ENCODE measurements at places on chromosomes 12 and 14.
A peak's percentile ranks its signal among the peaks of the same experiment; 100 is the strongest.

GRCh38 chr14:103164779-103165178, 41.5 kb downstream of the TNFAIP2 start:
- no peak for DNase-seq

- DNase-seq: no peak
Measured at GRCh38 chr12:12919666-12920435, 28.5 kb downstream of the GPRC5A start.

- peak; percentile 81 for DNase-seq
Measured at GRCh38 chr12:28550757-28551704, 360.8 kb downstream of the CCDC91 start.

GRCh38 chr14:56858422-56858821, 48.1 kb upstream of the OTX2 start:
- no peak for DNase-seq

DNA sequence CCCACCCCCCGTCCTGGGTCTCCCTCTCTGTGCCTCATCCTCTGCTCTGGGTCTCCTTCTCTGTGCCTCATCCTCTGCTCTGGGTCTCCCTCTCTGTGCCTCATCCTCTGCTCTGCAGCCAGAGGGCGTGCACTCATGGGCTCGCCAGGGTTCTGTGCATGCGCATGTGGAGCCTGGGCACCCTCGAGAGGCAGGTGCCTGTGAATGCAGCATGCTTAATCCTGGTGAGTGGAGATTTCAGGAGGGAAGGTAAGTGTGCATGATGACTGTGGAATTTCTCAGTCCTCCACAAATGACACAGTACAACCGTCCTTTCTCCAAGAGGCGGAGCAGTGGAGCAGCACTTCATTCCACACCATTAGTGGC, 65.2 kb downstream of the EP400 start:
- DNase-seq: peak; percentile 20

- peak; percentile 22 for DNase-seq
Measured at GRCh38 chr14:23047034-23047634, 5.1 kb downstream of the PSMB11 start.

GRCh38 chr12:124261885-124262284, 33.0 kb upstream of the RFLNA start:
- DNase-seq: no peak

DNA sequence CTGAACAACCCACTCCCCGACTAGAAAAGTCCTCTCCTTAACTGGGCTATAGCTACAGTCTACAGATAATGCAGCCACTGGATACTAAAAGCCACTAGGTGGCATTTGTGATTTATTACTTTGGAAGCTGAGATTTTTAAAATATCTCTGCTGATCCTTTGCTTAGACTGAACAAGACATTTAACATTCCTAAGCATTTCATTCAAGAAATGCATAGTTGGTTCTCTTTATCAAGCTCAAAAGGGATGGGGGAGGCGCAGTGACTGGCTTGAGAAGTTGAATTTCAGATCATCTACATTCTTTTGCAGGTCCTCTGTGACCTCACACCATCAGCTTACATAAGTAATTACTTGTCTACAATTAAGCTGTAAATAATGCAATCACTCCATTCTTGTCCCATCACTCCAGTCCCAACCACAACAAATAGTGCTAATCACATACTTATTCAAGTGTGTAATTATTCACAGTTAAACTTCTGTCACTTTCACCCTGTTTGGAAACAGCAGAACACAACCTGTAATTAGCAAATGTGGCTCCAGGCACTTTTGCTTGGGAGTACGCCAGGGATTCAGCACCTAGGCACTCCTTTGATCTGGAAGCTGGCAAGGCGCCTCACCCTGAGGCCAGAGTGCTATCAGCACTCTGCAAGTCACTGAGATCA, 203.6 kb downstream of the NOVA1 start:
- DNase-seq: no peak

DNA sequence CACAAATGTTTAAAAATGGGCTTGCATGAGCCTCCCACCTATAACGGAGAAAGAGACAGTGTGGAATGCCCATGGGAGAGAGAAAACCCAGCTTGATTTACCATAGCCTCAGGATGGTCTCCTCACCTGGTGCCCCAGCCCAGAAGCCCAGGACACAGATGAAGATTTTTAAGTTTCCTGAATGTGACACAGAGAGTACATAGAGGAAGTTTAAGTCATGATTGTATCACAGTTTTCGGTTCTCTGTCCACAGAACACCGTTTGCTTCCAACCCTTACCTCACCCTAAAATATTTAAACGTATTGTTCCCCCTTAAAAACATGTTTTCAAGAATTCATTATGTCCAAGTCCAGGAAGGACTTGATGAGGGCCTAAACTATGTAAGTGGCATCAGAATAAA, 56.2 kb downstream of the NELL2 start:
- no peak for DNase-seq

- DNase-seq: peak; percentile 47
Measured at GRCh38 chr12:14776236-14776961, 26.9 kb downstream of the WBP11 start.

DNA sequence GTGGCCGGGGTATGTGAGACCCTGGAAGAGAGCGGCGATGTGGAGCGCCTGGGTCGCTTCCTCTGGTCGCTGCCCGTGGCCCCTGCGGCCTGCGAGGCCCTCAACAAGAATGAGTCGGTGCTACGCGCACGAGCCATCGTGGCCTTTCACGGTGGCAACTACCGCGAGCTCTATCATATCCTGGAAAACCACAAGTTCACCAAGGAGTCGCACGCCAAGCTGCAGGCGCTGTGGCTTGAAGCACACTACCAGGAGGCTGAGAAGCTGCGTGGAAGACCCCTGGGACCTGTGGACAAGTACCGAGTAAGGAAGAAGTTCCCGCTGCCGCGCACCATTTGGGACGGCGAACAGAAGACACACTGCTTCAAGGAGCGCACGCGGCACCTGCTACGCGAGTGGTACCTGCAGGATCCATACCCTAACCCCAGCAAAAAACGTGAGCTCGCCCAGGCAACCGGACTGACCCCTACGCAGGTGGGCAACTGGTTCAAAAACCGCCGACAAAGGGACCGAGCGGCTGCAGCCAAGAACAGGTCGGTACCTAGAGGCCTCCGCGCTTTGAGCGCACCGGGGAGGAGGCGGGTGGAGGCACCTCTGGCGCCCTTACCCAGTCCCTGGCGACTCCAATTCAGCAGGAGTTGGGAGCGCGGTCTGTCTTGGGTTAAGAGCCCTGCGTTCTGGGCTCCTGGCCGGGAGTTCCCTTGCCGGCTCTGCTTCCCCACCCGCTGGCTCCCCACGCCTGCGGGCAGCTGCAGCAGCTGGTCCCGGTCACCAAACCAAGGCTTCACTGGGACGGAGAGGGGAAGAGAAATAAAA, 700 bp downstream of the SIX6 start:
- no peak for DNase-seq

DNA sequence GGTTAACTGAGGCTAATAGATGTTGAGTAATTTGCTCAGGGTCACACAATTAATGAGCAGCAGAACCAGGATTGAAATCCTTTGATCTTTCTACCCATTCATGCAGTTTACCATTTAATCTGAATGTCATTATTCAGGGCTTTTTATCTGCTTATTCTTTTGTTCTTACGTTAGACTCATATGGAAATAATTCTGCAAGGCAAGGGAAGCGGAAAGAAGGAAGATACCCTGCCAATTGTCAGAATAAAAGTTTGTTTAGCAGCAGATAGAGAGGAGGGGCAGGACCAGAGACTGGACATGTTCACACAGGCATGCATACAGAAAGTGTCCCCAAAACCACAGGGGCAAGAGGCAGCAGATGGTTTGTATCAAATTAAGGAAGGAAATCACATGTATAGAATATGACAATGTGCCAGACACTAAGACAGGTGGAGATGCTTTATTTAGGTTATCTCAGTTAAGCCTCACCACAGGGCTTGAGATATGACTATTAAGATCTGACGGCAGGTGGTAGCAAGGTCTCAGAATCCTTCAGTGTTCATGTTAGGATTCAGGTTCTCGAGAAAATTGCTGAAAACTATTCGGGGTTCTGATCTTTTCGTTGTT, 29.8 kb downstream of the BRMS1L start:
- DNase-seq: no peak

DNA sequence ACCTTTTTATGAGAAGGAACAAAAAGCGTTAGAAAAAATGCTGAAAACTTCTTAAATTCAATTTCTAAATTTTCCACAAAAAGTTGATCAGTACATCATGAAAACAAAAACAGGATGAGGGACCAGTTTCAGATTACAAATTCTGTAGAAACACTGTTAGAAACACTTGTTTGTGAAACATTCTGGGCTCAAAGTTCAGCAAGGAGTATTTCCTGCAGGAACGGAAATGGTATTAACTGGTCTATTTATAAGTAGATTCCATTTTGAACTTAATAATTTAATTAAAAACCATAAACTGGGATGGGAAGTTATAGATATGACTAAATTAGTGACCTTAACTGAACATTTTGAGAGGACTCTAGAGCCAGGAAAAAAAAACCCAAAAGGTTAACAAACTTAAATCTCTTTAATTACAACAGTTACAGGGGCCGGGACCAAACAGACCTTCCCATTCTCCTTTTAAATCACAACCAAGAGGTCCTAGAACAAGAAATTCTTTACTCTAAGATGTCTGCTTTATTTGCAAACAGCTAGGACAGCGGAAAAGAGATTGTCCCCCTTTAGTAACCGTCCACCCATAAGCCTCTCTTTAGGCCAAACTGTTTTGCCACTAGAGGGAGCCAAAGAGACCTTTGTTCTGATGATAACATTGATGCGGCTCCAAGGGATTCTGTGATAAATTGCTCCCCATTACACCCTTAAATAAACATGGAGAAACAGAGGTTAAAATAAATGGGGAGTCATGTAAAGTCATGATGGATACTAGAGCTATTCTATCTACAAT, 69.0 kb upstream of the RERGL start:
- peak; percentile 70 for DNase-seq

DNA sequence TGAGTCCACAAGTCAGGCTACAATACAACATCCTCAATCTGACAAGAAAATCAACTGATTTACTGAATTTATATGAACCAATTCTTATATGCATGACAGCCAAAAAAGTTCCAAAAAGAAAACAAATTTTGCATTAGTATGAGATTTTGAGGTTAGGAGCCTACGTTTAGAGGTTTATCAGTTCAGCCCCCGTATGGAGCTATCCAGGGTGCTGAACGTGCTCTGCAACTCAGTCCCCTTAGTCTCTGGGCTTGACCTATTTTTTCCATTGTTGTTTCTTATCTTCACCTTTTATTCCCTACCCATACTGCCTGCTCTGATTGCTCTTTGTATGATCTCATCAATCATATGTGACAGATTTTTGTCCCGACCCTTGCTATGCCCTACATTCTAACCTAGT, 693.0 kb downstream of the NRXN3 start:
- peak; percentile 39 for DNase-seq

GRCh38 chr12:71214511-71215285, 56.9 kb upstream of the TSPAN8 start:
- DNase-seq: no peak

DNA sequence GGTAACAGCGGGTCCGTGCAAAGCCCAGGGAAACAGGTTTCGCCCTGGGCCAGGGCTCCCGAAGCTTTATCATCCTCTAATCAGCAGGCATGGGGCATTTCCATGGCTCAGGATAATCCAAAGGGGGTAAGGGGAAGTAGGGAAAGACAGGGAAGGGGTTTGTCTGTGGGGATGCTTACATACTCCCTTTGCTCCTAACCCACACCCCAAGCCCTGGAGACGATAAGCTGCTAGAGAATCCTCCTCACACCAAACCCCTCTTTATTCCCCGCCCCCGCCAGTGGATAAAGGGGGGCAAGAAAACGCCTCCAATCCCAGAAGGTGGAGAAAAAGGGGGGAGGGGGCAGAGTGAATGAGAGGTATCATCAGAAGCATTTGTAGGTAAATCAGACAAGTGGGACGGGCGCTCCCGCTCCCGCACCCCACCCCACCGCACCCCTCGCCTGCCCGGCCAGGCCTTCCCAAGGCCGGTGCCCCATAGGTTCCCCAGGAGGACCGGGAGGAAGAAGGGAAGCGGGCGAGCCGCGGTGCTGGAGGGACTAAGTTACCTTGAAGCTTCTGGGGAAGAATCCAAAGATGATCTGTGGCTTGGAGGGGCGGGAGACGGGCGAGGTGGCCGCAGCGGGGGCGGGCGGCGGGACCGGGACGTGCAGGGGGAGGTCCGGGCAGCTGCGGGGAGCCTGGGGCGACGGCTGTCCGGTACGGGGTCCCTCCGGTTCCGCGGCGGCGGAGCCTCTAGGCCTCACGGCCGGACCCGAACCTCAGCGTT, 762 bp downstream of the PPP2R5E start:
- DNase-seq: peak; percentile 49

- DNase-seq: no peak
Measured at GRCh38 chr14:54919330-54919729, 16.7 kb upstream of the GCH1 start.

- no peak for DNase-seq
Measured at GRCh38 chr14:87079416-87079815, 913.6 kb downstream of the GALC start.

DNA sequence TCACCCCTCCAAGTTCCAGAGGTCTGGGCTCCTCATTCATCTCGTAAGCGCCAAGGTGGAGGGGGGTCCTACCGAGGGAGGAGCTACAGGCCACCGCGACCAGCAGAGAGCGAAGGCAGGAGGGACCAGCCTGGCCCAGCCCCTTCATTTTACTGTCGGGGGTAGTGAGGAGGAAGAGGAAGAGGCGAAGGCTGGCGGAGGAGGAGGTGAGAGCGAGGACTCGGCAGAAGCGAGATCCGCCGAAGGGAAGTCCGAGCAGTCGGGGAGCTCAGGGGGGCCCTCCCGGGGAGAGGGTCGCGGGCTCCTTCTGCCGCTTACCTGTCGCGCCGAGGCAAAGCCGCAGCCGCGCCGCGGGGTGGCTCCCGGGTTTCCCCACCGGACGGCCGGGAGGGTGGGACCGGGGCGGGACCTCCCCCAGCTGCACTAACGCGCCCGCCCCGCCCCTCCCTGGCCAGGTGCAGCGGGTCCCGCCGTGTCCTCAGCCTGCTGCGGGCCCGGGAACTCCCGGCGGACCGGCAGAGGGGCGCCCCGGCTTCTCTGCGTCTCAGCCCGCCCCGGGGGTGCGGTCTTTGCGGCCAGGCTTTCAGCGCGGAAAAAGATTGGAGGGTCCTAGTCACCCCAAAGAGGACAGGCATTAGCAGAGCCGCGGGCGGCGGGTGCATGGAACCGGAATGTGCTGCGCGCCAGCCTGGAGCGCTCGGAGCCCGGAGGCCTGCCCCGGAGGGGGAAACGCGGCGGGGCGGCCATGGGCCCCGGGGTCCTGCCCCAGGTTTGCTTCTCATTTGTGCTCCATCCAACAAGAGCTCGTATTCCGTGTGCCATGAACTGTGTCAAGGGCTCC, at the start of gene GALNT6:
GALNT6 (minus strand) TSS at position 124 of the 841 bp plus-strand sequence. CDS start 11,625 bp downstream, outside the sequence.
- peak; percentile 59 for DNase-seq

DNA sequence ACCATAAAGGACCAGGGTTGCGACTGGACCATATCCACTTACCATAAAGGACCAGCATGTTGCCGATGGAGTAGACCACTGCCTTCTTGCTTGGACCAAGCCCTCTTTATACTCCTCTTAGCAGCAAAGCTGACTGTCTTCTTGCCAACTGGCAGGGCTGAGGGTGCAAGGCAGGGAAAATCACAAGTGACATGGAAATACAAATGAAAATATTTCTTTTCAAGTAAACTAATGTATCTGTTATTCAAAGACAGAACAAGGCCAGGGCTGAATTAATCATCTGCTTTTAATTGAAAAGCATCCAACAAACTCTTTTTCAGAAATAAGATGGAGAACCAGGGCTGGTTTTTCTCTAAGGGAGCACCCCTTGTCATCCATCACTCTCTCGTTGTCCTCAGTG, at the start of gene CELA1:
CELA1 (minus strand) TSS at position 99 of the 400 bp plus-strand sequence; CDS start at position 58, 41 bp downstream.
- DNase-seq: no peak

GRCh38 chr14:89268514-89268913, 148.5 kb downstream of the FOXN3 start:
- DNase-seq: no peak

- DNase-seq: no peak
Measured at GRCh38 chr12:1797991-1798640, 22.2 kb upstream of the LRTM2 start.

GRCh38 chr12:123972457-123973401, at the start of the genes CCDC92 and ZNF664:
Gene CCDC92 (minus strand): TSS chr12:123972831. CDS start chr12:123944305, 28,526 bp downstream.
Gene ZNF664 (plus strand): TSS chr12:123973215. CDS start chr12:124012145, 38,930 bp downstream.
- DNase-seq: peak; percentile 91

Measured in ELR (cell line).